ENCODE measurements at places on chromosomes 16 and 17.

GRCh38 chr17:703081-703875, 11.4 kb downstream of the VPS53 start:
- DNase-seq, result no peak

DNA sequence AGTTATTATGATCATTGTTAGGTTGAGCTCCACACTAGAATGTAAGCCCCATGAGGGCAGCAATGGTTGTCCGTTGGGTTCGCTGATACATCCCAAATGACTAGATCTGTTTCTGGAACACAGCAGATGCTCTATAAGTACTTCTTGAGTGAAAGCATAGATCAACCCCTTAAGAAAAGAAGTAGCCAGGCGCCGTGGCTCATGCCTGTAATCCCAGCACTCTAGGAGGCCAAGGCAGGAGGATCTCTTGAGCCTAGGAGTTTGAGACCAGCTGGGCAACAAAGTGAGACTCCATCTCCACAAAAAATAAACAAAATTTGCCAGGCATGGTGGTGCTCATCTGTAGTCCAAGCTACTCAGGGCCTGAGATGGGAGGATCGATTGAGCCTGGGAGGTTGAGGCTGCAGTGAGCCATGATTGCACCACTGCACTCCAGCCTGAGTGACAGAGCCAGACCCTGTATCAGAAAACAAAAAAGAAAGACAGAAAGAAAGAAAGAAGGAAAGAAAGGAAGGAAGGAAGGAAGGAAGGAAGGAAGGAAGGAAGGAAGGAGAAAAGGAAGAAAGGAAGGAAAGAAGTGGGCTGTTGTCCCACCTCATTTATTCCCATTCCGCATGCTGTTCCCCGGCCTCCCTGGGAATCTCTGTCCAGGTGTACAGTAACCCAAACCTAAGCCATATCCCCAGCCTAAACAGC, 54.4 kb upstream of the RPL38 start:
- DNase-seq, result no peak

DNA sequence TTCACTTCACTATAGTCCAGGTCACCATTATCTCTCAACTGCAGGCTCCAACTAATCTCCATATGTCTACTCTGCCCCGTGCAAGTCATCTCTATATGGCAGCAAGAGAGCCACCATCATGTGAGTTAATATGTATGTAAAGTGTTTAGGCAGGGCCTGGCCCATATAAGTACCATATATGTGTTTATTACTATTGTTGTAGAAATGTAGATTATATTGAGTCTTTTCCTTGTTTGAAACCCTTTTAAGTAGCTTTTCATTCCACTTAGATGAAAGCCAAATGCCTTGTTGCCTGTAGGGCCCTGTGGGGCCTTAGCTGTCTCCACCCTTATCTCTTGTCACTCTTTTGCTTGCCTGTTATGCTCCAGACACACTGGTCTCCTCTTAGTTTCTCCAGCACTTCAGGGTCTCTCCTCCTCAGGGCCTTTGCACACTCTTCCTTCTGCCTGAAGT, 164.0 kb downstream of the PHKB start:
- DNase-seq, result no peak

DNA sequence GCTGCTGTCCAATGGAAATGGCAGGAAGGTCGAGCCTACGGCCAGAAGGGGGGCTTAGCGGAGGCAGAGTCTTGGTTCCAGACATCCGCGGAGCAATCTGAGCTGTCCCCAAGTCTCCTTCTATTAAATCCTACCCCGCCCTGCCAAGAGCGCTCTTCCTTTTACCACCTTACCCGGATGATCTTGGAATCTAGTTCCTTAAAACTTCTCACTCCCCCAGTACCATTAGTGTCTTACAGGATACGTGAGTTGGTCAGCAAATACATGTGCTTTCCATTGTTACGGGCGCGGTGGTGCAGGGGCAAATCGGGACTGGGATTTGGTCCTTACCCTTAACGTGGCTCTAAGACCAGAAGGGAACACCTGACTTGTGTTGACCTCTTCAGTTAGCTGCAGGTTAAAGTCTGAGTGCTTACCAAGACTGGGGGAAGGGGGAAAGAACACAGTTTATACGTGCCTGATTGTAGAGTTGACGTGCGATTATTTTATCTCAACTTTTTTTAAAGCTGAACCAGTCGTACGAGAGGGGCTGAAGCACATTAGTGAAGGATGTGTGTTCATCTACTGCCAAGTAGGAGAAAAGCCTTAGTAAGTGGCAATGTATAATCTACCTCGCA, 495 bp downstream of the TXNDC17 start:
- DNase-seq, result no peak

DNA sequence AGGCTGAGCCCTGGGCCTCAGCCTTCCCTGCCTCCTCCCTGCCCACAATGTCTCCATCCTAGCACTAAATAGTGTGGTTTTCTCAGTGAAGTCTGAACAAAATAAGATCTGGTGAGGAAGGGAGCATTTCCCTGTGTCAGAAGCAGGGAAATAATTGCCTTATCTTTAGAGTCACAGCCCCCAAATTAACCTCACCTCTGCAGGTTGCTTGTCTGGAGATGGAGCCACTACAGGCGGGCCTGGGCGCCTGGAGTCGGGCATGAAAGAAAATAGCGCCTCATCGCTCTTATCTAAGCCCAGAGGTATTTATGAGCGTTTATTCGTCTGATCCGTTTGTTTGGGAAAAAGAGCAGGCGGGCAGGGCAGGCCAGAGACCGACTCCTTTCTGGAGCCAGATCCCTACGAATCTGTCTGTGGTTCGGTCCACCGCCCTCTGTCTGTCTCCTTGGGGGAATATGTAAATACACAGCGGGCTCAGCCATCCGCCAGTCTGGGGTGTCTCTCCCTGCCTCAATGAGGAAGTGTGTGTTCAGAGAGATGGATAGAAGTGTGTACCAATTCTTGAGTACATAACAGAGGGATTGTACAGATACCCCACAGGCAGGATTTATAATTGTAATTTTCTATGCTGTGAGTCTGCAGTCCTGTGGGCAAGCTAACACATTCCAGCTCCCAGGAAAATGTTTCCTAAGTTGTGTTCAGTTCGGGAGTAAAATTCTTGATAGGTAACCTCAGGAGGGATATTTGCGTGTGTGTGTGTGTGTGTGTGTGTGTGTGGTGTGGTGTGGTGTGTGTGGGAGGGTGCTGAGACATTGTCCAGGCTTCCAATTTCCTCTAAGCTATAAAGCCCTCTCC, 4.3 kb downstream of the HOXB6 start:
- DNase-seq, result no peak

GRCh38 chr16:88619859-88620815, 18.2 kb upstream of the IL17C start:
- DNase-seq, result no peak

DNA sequence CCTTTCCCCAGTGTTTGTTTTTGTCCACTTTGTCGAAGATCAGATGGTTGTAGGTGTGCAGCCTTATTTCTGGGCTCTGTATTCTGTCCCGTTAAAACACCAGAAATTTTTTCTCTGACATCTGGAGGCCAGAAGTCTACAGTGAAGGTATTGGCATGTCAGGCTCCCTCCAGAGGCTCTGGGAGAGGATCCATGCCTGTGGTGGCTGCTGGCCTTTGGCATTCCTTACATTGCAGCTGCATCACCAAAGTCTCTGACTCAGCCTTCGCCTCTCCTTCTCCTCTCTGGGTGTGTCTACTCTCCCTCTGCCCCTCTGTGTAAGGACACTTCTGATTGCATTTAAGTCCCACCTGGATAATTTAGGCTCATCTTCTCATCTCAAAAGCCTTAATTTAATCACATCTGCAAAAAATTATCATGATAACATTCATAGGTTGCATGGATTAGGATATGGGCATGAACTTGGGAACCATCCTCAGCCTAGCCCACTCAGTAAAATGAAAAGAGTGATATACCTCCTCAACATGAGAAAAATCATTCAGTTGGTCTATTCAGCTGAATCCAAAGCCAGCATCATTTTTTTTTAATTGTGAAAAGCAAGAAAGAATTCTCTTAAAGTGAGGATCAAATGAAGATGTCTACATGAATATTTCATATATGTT, 78.0 kb downstream of the MAP2K6 start:
- no peak for DNase-seq

GRCh38 chr16:46763147-46763546, 15.0 kb upstream of the MYLK3 start:
- DNase-seq, result no peak

DNA sequence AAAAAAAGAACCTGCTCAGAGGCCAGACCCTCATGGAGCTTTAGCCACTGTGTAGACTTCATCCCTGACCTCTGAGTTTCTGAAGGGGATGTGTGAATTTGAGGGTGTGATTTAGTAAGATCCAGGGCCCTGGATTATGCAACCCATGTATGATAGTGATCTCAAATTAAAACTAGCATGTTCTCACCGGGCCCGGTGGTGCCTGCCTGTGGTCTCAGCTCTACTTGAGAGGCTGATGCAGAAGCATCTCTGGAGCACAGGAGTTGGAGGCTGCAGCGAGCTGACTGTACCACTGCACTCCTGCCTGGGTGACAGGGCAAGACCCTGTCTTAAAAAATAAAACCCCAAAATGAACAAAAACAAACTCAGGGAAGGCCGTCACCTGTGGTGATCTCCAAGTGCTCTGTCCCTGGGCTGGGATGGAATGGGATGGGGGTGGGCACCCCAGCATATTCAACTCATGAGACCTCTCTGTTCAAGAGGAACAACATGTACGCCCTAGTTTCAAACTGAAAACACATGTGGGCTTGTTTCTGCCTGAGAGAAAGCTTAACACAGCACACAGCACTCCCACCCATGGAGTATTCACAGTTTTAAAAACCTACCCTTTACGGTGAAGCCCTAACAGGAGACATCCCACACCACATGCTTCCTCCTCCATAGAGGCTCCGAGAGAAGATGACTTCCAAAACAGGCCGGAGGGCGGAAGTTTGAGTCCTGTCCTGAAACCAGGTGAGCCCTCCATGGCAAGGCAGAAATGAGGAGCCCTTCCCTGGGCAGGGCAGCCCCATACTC, 30.1 kb downstream of the GNPTG start:
- DNase-seq, result no peak

Measured in AG09309 (cell line).